Stimulated activated CD8-positive, alpha-beta memory T cell treated with anti-CD3 and anti-CD28 coated beads, Interleukin-2, amount 100 ng/mL, for 48 hours (primary cell): ENCODE measurements at places on chromosomes 16 and 17.

DNA sequence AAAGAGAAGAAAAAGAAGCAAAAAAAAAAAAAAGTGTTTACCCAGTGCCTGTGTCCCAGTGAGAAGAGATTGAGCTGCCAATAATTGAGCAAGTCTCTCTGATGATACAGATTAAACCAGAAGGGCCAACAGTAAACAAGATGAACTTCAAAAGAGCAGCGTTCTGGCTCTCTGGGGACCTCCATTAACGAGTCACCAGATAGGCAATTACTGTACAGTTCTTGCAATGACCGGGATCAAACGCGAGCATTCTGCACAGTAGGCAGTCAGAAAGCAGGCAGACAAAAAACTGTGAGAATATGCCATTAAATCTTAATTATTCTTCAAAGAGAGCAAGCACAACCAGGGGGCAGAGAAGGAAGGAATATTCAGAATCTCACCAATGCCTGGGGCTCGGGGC, 626.1 kb downstream of the TMEM114 start:
- DNase-seq = no peak

GRCh38 chr17:72602517-72603419, 481.9 kb downstream of the SOX9 start:
- no peak for DNase-seq

GRCh38 chr17:82021107-82021899, 1.4 kb downstream of the CENPX start:
- no peak for DNase-seq

DNA sequence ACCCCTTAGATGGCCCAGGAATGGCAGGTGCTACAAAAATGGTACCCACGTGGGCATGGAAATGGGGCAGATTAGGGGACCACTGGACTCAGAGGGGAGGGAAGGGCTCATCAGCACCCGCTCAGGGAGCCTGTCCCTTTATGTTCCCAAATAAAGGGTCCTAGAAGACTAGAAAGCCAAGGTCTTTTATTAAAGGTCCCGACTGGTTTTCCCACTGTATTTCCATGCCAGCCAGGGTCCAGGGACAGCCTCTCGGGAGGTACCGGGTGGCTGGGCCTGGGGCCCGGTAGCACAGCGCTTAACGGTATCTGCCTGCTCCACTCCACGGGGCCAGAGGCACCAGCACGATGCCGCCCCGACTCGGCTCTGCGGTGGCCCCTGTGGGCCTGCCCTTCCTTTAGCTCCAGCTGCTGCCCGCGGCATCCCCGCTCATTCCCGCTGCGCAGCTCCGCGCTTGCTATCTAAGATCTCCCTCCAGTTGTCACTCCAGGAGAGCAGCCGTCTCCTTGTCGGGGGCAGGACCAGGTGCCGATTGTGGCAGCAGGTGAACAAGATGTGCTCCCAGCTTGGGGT, 1.4 kb downstream of the NT5C start:
- DNase-seq = no peak

DNA sequence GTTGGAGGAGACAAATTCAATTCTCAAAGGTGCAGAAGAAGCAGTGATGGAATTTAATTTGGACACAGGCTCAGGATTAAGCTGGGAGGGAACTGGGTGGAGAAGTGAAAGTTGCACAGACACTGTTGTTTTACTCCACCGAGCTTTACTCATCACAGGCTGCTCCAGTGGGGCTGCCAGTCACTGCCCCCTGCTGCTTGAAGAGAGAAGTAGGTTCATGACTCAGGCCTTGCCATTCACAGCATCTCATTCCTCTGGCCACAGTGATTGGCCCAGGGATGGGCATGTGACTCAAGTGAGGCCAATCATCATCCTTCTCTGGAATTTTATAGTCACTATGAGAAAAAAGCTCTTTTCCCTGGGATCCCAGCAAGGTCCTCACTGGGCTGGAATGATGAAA, 11.8 kb downstream of the GNAO1 start:
- DNase-seq = no peak

- no peak for DNase-seq
Observed at GRCh38 chr17:77736199-77736585, 222.3 kb upstream of the TNRC6C start.

DNA sequence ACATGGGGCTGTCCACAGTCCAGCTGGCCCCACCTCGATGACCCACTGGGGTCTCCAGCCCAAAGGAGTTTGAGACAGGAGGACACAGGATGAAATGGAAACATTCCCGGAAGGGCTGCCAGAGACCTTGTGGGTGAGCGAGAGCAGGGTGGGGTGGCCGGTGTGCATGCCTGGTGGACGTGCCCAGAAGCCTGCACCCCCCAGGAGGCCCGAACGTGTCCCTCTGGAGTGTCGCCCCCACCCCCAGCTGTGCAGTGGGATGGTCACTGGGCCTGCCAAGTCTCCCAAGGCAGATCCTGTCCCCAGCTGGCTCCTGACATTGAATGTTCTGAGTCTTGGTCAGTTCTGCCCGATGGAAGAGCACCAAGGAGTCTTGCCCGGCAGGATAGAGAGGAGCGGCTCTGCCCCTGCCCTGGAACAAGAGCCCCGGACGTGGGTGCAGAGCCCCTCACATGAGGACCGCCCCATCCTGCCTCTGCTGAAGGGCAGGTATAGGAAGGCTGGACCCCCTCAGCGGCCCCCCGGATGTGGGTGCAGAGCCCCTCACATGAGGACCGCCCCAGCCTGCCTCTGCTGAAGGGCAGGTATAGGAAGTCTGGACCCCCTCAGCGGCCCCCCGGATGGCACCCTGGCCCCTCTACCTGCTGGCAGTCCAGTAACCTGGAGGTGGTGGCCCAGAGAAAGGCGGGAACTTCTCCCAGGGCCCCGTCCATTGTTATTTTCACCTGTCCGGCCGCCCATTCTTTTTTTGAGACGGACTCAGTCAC, 3.1 kb upstream of the CAPN15 start:
- DNase-seq = no peak

GRCh38 chr17:56936697-56937322, 23.0 kb upstream of the TRIM25 start:
- DNase-seq = no peak

GRCh38 chr17:37429453-37429852, 22.8 kb downstream of the TADA2A start:
- no peak for DNase-seq

GRCh38 chr17:41403404-41404023, 6.1 kb upstream of the KRT31 start:
- DNase-seq = no peak
